ENCODE measurements at places on chromosomes 11 and 22.

- no peak for DNase-seq
Measured at GRCh38 chr11:47208628-47209027, 6.1 kb upstream of the DDB2 start.

DNA sequence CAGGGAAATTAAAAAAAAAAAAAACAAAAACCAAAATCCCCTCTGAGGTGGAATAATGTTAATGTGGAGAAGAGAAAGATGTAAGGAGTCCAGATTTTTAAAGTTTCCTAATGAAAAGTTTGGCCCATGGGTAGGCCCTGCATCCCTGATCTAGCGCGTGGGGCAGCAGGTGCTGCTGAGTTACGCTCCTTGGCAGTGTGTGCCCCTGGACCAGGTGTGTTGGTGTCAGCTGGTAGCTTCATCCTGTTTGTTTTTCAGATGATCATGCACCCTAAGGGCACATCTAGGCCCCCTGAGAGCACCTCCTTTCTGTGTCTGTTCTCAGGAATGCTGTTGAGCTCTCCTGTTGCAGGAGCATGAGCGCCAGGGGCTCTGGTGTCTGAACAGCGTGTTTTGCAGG lies 6.7 kb downstream of the DGCR8 start:
- DNase-seq: no peak

- DNase-seq: no peak
Measured at GRCh38 chr22:32613773-32614392, 139.3 kb downstream of the FBXO7 start.

DNA sequence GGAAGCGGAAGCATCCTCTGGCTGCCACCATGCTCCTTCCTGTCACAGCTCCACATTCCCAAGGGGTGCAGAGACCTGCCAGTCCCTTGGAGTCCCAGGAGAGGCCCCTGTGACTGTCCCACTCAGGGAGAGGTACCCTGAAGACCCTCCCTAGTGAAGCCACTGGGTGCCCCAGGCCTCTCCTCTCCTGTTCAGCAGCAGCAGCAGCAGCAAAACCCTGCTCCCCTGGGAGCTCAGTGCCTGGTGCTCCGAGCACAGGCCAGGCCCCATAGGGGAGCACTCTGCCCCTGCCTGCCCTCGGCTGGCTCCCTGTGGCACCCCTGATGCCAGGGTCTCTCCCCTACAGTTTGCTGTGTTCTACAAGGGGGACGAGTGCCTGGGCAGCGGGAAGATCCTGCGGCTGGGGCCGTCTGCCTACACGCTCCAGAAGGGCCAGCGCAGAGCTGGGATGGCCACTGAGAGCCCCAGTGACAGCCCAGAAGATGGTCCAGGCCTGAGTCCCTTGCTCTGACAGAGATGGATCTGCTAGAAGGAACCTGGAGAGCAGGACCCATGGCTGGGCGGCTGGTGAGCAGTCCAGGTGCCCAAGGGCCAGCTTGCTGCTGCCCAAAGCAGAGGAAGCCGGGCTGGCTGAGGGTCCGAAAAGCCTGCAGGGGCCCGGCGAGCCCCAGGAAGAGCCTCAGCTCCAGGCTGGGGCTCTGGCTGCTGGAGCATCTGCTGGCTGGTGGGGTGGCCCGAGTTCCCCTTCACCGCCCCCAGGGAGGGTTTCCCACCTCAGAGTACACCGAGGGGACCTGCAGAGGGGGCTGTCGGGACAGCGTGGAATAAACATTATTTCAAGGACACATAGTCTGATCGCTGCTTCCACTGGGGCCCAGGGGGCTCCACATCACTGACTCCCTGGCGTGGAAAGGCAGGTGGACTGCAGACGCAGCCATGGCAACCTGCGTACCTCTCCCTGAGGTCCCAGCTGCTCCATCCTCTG lies 21.3 kb downstream of the TRMU start:
- DNase-seq: no peak

DNA sequence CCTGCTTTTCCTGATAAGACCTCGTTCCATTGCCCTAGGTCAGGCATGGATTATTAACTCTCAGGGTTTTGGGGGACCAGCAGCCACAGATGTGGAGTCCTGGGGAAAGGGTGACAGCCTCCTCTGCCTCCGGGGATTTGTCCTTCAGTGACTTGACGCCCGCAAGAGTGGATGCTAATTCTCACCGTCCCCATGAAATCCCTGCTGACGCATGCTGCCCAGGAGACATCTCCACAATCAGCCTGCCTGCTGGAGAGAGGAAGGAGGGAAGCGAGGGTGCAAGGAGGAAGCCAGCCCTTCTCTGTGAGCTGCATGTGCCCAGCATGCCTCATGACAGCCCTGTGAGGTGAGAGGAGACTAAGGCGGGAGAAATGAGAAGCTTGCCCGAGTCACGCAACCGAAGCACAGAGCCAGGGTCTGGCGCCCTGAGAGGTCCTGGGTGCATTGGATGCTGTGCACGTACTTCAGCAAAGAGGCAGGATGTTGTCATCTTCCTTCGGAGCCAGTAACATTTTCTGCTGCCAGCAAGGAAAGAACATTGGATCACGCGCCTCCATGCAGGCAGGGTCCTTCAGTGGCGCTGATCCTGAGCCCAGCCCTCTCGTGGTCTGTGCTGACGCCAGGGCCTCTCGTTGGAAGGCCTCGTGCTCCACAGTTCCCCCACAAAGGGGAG lies 27.3 kb upstream of the KRTAP5-6 start:
- DNase-seq: no peak

DNA sequence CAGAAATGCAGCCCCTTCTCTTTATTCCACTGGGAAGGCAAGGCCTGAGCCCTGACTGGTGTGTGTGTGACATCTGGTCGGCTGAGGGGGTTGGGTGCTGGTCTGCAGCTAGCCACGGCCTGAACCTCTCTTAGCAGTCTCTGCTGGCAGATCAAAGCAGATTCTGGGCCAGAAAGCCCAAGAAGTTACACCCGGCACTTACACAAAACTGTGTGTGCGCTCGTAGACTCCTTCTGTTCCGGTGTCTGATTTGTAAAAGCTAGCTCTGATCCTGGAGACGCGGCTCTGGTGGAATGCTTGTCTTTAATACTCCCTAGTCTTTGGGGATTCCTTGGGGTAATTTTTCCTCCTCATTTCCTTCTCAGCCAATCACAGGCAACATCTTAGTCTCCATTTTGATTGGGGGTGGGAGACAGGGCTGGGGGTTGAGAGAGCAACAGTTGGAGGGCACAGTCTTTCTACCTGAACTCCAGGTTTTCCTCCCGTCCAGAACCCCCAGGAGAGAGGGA lies 5.5 kb downstream of the PKNOX2 start:
- DNase-seq: no peak

GRCh38 chr11:116176484-116177005 lies 596.2 kb downstream of the BUD13 start:
- no peak for DNase-seq

DNA sequence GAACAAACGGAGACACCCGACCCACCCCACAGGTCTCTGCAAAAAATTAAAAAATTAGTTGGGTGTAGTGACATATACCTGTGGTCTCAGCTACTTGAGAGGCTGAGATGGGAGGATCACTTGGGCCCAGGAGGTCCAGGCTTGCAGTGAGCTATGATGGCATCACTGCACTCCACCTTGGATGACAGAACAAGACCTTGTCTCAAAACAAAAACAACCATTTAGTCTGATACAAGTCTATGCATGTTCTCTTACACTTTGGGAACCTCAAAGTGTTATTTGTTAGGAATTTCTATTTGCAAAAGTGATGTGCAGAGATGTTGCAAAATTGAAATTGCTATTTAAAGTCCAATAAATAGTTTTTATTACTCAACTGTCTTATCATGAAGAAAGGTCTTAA lies 14.3 kb downstream of the ATG13 start:
- no peak for DNase-seq

- DNase-seq: no peak
Measured at GRCh38 chr11:11313426-11313825, 39.6 kb downstream of the CSNK2A3 start.

DNA sequence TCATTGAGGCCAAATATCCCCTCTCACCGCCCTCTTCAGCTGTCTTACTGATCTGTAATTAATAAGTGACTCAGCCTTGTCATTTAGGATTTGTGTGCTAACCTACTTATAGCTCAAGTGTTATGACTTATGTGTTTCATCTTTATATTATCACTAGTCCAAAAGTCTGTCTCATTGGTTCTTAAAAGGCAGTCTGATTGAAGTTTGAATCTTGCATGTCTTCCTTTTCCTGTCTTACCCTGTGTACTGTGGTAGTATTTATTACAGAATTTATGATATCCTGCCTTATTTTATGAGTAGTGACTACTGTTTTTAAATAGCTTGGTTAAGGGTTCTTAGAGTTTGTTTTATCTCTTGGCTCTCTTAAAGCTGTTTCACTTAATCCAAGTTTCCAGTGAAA lies 6.3 kb downstream of the DEPDC7 start:
- DNase-seq: no peak

DNA sequence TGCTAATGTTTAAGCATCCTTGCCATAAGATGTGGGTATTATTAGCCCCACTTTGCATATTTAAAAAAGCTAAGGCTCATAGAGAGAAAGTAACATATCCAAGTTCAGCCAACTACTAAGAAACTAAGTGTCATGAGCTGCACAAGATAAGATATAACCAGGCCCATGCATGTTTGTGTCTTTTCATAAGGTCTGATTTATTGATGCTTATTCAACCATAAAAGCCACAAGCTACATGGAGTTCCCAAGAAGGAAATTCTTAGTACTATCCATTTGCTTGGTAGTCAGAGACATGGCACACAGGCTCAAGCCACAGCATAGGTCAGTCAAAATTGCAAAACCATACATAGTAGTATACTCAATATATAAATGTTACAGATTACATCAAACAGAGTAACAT lies 488.5 kb downstream of the SOX6 start:
- no peak for DNase-seq

DNA sequence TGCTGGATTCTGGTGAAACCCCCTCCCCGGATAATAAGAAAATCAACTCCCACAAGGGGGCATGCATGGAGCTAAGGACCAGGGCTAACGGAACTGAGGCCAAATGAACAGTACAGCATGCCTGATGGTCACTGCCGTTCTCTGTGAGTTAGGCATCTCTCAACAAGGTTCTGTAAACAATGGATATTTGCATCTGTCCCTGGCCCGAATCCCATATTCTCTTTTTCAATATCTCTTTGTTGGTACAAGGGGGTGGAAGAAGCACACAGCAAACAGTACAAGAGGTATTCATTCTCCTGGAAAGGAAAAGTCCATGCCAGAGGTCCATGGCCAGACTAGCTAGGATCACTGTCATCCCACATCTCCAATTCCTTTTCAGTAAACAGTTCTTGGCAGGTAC lies 32.2 kb upstream of the APOA1 start:
- DNase-seq: no peak

GRCh38 chr11:103907136-103907535 lies 129.3 kb upstream of the DDI1 start:
- no peak for DNase-seq

- DNase-seq: no peak
Measured at GRCh38 chr11:87300640-87301380, 263.1 kb downstream of the TMEM135 start.

DNA sequence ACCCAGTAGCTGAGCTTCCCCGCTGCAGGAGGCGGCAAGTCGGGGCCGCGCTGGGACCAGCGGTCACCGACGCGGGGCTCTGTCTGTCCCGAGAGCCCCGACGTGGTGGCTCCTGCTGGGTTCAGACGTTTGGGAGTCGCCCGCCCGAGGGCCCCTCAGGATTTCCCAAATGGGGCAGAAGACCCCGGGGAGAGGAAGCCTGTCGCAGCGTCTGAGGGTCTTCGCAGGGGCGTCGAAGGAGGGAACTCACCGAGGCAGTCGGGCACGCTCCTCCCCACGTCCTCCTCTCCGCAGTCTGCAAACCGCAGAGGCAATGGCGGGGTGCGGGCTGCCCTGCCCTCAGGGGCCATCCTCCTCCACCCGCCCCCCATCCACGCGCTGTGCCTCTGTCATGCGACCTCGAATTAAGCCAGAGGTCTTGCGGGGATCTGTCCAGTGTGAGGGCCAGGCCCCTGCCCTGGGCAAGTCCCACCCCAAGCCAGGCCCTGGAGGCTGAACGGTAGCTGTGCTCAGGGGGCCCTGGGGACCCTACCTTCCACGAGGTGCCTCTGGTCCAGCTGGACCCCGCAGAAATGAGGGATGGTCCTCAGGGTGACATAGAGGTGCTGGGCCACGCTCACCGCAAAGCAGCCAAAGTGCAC lies 12.5 kb downstream of the IL17REL start:
- no peak for DNase-seq

DNA sequence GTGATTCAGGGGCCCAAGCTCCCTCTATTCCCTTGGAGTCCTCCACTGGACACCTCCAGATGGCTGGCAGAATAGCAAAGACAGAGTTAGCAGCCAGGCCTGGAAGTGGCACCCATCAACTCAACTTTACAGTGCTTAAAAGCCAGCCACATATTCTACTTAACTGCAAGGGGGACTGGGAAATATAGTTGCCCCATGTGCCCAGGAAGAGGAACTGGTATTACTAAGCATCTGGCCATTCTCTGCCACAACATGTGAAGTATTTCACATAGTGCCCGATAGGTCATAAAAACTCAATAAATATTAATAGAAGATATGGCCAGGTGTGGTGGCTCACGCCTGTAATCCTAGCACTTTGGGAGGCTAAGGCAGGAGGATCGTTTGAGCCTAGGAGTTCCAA lies 5.5 kb upstream of the IL10RA start:
- DNase-seq: no peak
